ENCODE measurements at places on chromosomes 1 and 21.

GRCh38 chr1:168320800-168321450 lies 40.2 kb downstream of the TBX19 start:
- no peak for DNase-seq

DNA sequence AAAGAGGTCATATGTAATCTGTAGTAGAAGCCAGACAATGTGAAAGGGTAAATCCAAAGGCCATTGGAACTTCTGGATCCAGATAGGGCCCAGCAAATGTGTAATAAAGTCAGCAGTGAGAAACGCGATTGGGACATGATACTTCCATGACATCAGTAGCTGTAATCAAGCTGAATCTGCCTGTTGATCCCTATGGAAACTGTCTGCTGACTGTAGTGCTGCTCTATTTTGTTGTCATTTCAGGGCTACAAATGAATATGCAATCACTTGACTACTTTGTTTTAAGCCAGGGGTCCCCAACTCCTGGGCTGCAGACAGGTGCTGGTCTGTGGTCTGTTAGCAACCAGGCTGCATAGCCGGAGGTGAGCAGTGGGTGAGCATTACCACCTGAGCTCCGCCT lies 46.0 kb upstream of the RHOU start:
- DNase-seq, result no peak

DNA sequence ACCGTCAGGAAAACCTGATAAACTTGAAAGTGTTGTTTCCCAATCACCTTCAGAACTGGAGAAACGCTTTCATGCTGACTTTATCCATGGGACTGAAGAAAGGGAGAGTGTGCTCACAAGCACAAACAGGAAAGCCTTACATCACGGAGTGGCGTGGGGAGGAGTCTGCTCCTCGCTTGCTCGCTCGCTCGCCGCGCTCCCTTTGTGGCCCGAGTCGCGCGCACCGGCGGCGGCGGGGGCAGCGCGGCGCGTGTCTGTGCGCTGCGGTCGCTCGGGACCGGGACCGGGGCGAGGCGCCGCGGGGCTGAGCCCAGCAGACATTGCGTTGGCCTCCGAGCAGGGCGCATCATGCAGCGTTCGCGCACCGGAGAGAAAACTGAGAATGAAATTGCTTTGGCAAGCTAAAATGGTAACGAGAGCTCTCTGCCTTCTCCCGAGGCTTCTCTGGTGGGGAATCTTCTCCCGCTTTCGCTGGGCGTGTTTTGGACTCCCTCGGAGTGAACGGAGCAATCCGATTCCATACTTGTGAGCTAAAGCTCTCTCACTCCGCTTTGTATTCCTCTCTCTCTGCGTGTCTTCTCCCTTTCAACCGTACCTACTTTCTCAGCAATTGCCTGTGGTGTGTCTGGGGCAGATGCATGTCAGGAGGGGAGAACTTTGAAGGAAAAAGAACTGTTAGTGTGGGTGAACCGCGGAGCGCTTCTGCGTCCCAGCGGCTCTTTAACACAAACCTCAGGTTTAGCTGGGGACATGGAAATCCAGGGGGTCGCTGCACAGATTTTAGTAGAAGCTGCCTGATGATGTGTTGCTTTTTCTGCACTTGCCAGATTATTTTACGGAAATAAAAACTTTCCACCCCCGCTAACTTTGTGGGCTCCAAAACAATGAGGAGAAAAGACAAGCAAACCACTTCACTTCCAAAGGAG lies at the start of gene RGL1:
Gene RGL1 (plus strand): TSS at position 205 of the 926 bp plus-strand sequence. CDS start 178 bp downstream, at position 383.
- no peak for DNase-seq

DNA sequence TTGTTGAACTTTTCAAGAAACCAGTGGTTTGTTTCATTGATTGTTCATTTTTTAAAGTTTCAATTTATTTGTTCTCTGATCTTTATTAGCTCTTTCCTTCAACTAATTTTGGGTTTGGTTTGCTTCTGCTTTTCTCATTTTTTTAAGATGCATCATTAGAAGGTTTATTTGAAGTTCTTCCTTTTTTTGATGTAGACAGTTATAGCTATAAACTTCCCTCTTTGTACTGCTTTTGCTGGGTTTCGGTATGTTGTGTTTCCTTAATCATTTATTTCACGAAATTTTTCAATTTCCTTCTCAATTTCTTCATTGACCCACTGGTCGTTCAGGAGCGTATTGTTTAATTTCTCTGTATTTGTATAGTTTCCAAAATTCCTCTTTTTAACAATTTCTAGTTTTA lies 133.3 kb upstream of the GPR52 start:
- no peak for DNase-seq

- DNase-seq, result peak; percentile 66
These were observed 800 bp downstream of the HIPK1 start for GRCh38 chr1:113929750-113930498.

DNA sequence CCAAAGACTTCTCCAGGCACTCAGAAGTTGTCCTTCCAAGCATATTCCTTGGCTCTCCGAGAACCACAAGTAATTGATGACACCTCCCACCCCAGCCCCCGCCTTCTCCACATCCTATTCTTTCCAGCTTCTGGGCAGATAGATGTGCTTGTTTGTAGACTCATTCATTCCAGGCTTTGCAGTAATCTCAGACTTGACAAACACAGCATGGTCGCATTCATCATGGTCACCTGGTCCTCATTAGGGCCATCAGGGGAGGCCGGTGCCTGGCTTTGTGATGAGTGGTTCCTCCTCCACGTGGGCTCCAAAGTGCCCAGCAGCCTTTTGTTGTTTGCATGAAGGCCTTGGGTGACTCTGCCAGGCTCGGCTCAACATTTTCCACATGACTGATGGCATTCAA lies 28.5 kb upstream of the KCNE2 start:
- no peak for DNase-seq

- no peak for DNase-seq
These were observed 78.4 kb upstream of the LPGAT1 start for GRCh38 chr1:211908951-211909350.

- DNase-seq, result no peak
These were observed 293.6 kb downstream of the PTPRC start for GRCh38 chr1:198932351-198932991.

GRCh38 chr1:160657250-160657781 lies 10.5 kb upstream of the SLAMF1 start:
- DNase-seq, result no peak

GRCh38 chr1:93468662-93469061 lies 20.7 kb downstream of the FNBP1L start:
- DNase-seq, result no peak

DNA sequence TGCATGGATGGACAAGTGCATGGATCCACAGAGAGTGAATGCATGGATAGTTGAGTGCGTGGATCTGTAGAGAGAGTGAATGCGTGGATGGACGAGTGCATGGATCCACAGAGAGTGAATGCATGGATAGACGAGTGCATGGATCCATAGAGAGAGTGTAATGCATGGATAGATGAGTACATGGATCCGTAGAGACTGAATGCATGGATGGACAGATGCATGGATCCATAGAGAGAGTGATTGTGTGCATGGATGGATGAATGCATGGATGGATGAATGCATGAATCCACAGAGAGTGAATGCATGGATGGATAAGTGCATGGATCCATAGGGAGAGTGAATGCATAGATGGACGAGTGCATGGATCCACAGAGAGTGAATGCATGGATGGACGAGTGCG lies 153.8 kb downstream of the PCBP3 start:
- no peak for DNase-seq

DNA sequence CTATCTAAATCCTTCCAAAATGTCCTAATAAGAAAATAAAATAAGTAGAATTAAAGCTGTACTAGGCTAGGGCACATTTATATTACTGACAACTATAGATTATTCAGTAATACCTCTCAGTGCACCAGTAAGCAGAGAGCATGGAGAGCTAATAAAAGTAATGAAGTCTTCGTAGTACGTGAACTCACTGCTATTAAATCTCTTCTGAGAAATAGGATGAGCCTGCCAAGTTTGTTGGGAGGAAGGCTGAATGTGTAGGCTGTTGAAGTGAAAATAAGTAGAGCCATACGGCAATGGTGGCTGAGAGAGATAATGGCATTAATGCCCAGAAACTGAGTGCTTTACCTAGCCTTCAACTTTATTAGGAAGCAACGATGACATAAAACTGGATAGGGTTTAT lies 73.9 kb upstream of the NR5A2 start:
- DNase-seq, result no peak

- DNase-seq, result no peak
These were observed 66.3 kb upstream of the KIF1B start for GRCh38 chr1:10143961-10144485.

- no peak for DNase-seq
These were observed 14.5 kb downstream of the SAMD11 start for GRCh38 chr1:938088-938683.

DNA sequence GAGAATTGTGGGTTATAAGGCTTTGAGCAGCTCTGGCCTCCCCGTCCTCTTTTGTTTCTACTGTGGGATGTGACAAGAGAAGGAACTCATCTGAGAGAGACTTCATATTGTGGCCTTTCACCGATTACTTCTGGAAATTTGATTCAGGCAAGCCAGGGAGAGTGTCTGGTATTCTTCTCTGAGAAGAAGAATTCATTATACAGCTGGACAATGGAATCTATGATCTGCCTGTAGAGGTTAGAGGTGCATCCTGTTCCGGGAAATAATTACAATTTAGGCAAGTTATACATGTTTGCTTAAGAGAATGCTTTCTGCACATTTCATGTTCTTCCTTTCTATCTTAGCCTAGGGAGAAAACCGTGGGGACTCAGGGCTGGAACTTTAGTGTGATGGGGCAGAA lies 12.8 kb upstream of the RNU1-2 start:
- no peak for DNase-seq

DNA sequence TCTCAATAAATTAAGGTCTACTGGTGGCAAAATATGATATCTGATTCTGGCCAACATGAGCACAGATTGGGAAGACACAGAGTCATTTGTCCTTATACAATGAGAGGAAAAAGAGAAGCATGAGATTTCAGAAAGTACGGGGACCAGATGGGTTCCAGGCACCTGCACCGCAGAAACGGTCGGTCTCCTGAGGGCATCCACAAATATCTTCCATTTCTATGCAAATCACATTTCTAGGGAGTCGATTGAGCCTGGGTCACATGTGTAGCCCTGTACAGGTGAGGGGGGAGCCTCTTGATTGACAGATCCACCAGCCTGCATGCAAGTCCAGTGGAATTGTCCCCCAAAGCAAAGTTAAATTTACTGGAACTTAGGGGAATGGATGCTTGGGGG lies 415.6 kb downstream of the NPHP4 start:
- DNase-seq, result no peak

DNA sequence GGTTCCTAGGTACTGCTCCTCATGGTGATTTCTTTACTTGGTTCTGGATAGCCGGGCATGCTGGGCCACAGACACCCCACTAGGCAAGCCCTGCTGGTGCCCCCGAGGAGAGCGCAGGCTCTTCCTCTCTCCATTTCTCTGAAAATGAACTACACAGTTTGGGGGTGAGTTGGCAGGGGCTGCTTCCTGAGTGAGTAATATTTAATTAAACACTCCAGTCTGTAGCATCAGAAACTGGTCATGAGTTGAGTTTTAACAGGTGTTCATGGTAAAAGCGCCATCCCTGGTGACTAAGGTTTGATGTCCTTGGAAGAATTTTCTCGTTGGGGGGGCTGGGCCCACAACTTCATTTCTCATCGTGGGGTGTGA lies 1.7 kb downstream of the SPSB1 start:
- DNase-seq, result no peak

GRCh38 chr1:88204612-88205167 lies 479.4 kb upstream of the PKN2 start:
- no peak for DNase-seq

DNA sequence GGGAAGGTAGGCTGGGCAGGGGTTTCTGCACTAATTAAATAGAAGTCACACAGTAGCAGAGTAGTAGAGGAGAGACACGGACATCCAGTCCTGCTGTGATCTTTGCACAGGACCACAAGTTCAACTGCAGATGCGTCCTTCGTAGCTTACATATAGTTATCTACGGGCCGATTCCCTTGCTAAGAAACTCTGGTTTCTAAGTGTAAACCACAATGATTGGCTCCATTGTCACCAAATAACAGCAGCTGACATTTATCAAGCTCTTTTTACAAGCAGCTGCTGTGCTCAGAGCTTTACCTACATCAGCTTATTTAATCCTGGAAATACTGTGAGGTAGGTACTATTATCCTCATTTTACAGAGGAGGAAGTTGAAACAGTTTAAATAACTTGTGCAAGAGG lies 3.1 kb downstream of the SLC45A3 start:
- no peak for DNase-seq

GRCh38 chr1:10586125-10586524 lies 111.4 kb downstream of the PEX14 start:
- no peak for DNase-seq

DNA sequence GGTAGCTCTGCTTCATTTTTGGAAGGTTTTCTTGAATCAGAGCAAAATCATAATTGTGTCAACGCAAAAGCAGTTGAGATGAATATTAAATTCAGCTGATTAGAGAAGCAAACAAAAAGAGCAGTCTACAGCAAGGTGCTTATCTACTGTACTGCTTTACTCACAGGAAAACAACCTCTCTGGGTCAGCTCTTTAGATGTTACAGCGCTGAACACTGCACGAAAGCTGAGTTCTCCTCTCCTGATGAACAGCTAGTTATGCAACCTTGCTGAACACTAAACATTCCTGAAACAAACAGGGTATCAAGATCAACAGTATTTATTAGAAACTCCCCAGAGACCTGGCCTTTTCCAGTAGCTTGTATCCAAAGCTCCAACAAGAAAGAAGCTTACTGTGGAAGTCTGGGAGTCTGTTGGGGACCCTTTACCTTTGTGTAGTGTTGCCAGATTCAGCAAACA lies 41.3 kb downstream of the TBCE start:
- DNase-seq, result no peak

- no peak for DNase-seq
These were observed 142.8 kb upstream of the RAB4A start for GRCh38 chr1:229128066-229128608.

- DNase-seq, result no peak
These were observed 53.4 kb downstream of the MPZL1 start for GRCh38 chr1:167775178-167775577.

- no peak for DNase-seq
These were observed 68.0 kb upstream of the CYP2J2 start for GRCh38 chr1:59994302-59995198.

GRCh38 chr1:52357397-52357796 lies 8.6 kb downstream of the CC2D1B start:
- no peak for DNase-seq

DNA sequence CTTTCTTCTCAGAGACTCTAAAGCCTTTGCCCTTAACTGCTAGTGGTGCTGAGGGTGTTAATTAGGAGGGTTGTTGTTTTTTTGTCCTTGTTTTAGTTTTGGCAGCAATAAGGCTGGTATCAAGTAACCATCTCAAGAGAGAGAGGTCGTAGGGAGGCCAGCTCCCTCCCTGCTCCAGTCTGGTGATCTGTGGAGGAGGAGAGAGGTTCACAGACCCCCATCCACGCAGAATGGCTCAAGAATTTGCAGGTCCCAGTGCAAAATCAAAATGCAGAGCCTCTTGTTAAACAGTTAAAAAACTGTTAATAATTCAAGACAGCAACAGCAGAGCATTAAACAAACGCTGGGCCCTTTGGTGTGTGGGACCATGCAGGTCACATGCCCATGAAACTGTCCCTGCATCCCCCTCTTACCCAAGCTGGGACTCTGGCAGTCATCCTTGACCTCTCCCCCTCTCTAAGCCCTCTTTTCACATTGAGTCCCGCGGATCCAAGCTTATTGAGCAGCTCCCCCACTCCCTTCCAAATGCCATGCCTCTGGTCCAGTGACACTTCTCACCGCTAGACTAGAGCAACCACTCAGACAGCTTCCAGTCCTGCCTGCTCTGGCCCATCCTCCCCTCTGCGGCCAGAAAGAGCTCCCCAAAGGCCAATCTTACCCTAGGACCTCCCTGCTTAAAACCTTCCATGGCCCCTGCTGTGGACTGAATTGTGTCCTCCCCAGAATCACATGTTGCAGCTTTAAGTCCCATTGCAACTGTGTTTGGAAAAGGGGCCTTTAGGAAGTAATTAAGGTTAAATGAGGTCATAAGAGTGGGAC lies 47.7 kb upstream of the RPL11 start:
- no peak for DNase-seq
